Activated T-cell treated with anti-CD3 and anti-CD28 coated beads, Interleukin-2, amount 50 U/mL, for 24 hours (primary cell): ENCODE measurements at places on chromosomes 2 and 18.
A peak's percentile ranks its signal among the peaks of the same experiment; 100 is the strongest.

GRCh38 chr18:78758496-78758895 is 221.1 kb upstream of the SALL3 start:
- DNase-seq = no peak
- H3K36me3 ChIP-seq = no peaks in the 10 kb centered on the region
- H3K4me3 ChIP-seq = no peak overlapping the region
- no peak overlapping the region for H3K27ac ChIP-seq

DNA sequence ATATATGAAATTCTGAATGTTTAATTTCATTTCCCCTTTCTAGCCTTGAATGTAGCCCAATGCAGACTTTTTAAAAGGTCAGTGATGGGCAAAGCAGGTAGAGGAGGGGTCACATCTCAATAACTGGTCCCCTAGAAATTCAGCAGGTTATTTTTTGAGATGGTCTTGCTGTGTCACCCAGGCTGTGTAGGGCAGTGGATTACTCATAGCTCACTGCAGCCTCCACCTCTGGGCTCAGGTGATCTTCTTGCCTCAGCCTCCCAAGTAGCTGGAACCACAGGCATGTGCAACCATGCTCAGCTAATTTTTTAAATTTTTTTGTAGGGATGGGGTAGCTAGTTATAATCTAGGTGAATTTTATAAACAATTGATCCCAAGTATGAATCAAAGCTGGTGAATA is 8.8 kb downstream of the IAH1 start:
- peaks cover 94% of the 10 kb centered on the region for H3K36me3 ChIP-seq
- no peak overlapping the region for H3K4me3 ChIP-seq
- H3K27ac ChIP-seq = peak overlapping the region; percentile 80
- no peaks in the 10 kb centered on the region for H3K27me3 ChIP-seq
- no peak for DNase-seq

DNA sequence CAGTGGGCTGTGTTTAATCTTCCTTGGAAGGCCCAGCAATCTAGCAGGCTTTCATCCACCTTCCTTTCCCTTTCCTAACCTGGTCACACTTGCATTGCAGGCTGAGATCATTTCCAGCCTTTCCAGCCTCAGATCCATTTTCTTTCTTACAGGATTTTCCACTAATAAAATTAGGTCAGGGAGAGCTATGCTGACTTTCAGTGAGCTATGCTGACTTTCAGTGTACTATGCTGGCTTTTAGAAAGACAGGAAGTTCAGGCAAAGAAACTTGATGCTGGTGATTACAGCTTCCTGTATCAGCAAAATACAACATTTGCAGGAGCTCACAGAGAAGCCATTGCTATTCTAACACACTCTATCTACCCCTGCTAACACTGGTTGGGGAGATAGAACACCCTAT is 735.0 kb downstream of the CCDC85A start:
- H3K4me3 ChIP-seq = no peak overlapping the region
- no peak for DNase-seq
- no peaks in the 10 kb centered on the region for H3K27me3 ChIP-seq
- no peaks in the 10 kb centered on the region for H3K4me1 ChIP-seq

GRCh38 chr2:26609839-26610277 is 31.3 kb downstream of the CIB4 start:
- no peak overlapping the region for H3K4me3 ChIP-seq
- H3K36me3 ChIP-seq = no peaks in the 10 kb centered on the region
- peak overlapping the region; percentile 29 for H3K27ac ChIP-seq
- peaks cover 20% of the 10 kb centered on the region for H3K4me1 ChIP-seq
- peak; percentile 41 for DNase-seq

DNA sequence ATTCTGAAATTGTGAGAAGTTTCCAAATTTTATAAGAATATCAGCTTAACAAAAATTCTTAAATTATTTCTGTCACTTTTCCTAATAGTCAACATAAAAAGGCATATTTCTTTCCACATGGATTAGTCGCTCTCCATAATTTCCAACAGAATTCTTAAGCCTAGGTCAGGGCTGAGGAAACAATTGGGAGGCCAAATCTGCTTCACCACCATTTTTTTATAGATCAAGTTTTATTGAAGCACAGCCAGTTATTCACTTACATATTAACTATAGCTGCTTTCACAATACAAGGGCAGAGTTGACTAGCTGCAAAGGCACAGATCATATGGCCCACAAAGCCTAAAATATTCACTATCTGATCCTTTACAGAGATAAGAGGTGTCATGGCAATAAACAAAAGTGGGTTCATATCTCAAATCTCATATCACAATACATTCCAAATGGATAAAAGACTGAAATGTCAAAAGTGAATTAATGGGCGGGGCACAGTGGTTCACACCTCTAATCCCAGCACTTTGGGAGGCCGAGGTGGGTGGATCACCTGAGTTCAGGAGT is 18.7 kb downstream of the MEMO1 start:
- DNase-seq = no peak
- H3K27me3 ChIP-seq = no peaks in the 10 kb centered on the region
- H3K4me3 ChIP-seq = no peak overlapping the region

- peak overlapping the region; percentile 80 for H3K27ac ChIP-seq
- peaks cover 75% of the 10 kb centered on the region for H3K4me1 ChIP-seq
- H3K4me3 ChIP-seq = peak overlapping the region; percentile 28
These were observed 14.5 kb downstream of the EPC2 start for GRCh38 chr2:148658807-148659722.
